ENCODE measurements at places on chromosomes 7 and 10. TPM values are rescaled to one million over a fixed set of nuclear protein-coding genes. Genes with fewer than 3 reads are reported as not detected.

GRCh38 chr10:11177381-11177780 lies 159.7 kb downstream of the CELF2 start:
- H3K4me3 ChIP-seq: no peak overlapping the region
- H3K27me3 ChIP-seq: no peaks in the 10 kb centered on the region
- H3K36me3 ChIP-seq: peaks cover 2% of the 10 kb centered on the region
- no peak overlapping the region for H3K27ac ChIP-seq
- DNase-seq: no peak

GRCh38 chr7:107453388-107453787 lies 16.5 kb upstream of the GPR22 start:
- no peak for DNase-seq
- H3K4me3 ChIP-seq: no peak overlapping the region
- no peak overlapping the region for H3K27ac ChIP-seq
- no peaks in the 10 kb centered on the region for H3K36me3 ChIP-seq
- no peaks in the 10 kb centered on the region for H3K27me3 ChIP-seq

GRCh38 chr7:25988640-25989039 lies 163.4 kb upstream of the NFE2L3 start:
- no peaks in the 10 kb centered on the region for H3K36me3 ChIP-seq
- no peak for DNase-seq
- H3K4me3 ChIP-seq: no peak overlapping the region
- H3K27me3 ChIP-seq: no peaks in the 10 kb centered on the region
- no peaks in the 10 kb centered on the region for H3K4me1 ChIP-seq
- H3K27ac ChIP-seq: no peak overlapping the region

DNA sequence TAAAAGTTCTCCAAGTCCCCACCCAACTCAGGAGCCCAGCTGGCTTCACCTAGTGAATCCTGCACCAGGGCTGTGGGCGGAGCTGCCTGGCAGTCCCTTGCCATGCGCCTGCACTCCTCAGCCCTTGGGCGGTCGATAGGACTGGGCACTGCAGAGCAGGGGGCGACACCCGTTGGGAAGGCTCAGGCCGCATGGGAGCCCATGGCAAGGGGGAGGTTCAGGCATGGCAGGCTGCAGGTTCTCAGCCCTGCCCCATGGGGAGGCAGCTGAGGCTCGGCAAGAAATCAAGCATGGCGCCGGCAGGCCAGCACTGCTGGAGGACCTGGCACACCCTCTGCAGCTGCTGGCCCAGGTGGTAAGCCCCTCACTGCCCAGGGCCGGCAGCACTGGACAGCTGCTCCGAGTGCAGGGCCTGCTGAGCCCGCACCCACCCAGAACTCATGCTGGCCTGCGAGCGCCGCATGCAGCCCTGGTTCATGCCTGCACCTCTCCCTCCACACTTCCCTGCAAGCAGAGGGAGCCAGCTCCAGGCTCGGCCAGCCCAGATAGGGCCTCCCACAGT lies 149.9 kb downstream of the ANKRD30A start:
- DNase-seq: no peak
- no peak overlapping the region for H3K27ac ChIP-seq
- H3K4me1 ChIP-seq: no peaks in the 10 kb centered on the region
- no peaks in the 10 kb centered on the region for H3K27me3 ChIP-seq
- no peak overlapping the region for H3K4me3 ChIP-seq
- peaks cover 8% of the 10 kb centered on the region for H3K36me3 ChIP-seq

GRCh38 chr7:13603661-13604060 lies 385.8 kb downstream of the ETV1 start:
- no peaks in the 10 kb centered on the region for H3K4me1 ChIP-seq
- no peak for DNase-seq
- H3K36me3 ChIP-seq: no peaks in the 10 kb centered on the region

The GIGYF1 gene
- total RNA-seq: 99.3 TPM

Measured in H1 (cell line).